ENCODE measurements at places on chromosomes 3 and 15. TPM values are rescaled to one million over a fixed set of nuclear protein-coding genes. Genes with fewer than 3 reads are reported as not detected.
A peak's percentile ranks its signal among the peaks of the same experiment; 100 is the strongest.

Gene ZNF502
- 2.2 TPM for total RNA-seq

Gene ULK4
- total RNA-seq, result 4.4 TPM

Gene MKRN2OS
- not detected for total RNA-seq

Gene EPHB3
- 19.4 TPM for total RNA-seq

Gene TOP2B
- 154 TPM for total RNA-seq

Gene SLC15A2
- 33.3 TPM for total RNA-seq

- no peak for DNase-seq
- H3K27ac ChIP-seq, result no peak overlapping the region
- H3K36me3 ChIP-seq, result no peaks in the 10 kb centered on the region
- no peaks in the 10 kb centered on the region for H3K27me3 ChIP-seq
- H3K4me1 ChIP-seq, result no peaks in the 10 kb centered on the region
These were observed 40.2 kb downstream of the GPR156 start for GRCh38 chr3:120244834-120245225.

DNA sequence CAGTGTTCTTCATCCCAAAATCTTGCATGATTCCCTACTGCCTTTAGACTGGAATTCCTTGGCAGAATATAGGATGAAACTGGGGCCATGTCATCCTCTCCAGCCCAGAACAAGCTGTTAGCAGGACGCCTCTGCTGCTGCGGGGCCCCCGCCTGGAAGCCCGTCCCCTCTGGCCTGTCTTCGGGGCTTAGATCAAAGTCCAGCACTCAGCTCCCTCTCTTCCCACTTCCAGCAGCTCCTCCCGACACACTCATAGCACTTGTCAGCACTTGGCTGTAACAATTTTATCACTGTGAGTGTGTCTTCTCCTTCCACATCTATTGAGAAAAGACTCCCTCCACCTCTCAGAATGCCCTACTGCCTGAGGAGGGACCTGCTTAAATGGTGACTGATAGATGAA, 112.0 kb upstream of the HACD2 start:
- H3K27me3 ChIP-seq, result no peaks in the 10 kb centered on the region
- no peak for DNase-seq
- H3K36me3 ChIP-seq, result no peaks in the 10 kb centered on the region
- no peaks in the 10 kb centered on the region for H3K4me1 ChIP-seq

DNA sequence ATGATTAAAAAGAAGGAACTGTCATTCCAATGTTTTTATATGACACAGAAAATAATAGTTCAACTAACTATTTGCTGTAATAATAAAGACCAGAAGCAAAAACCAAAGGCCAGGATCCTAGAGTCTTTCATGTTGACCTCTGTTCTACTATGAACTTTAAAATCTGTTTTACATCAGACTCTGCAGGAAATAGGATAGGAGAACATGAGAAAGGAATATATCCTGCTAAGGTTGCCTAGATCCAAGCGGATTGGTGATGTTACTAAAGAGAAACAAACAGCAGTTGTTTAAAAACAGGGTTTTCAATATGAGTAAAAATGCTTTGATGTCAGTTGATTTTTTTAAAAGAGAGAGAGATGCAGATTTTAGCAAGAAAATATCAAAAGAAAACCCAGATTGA, 549.6 kb downstream of the ZIC1 start:
- DNase-seq, result no peak
- no peak overlapping the region for H3K4me3 ChIP-seq
- no peaks in the 10 kb centered on the region for H3K4me1 ChIP-seq

- no peak overlapping the region for H3K4me3 ChIP-seq
- H3K4me1 ChIP-seq, result peaks cover 19% of the 10 kb centered on the region
- no peaks in the 10 kb centered on the region for H3K36me3 ChIP-seq
These were observed 40.5 kb upstream of the CMSS1 start for GRCh38 chr3:99777210-99777549.

GRCh38 chr3:89260721-89261120, 153.3 kb downstream of the EPHA3 start:
- no peaks in the 10 kb centered on the region for H3K27me3 ChIP-seq
- peaks cover 11% of the 10 kb centered on the region for H3K4me1 ChIP-seq
- DNase-seq, result peak; percentile 70
- no peak overlapping the region for H3K27ac ChIP-seq
- H3K4me3 ChIP-seq, result no peak overlapping the region

DNA sequence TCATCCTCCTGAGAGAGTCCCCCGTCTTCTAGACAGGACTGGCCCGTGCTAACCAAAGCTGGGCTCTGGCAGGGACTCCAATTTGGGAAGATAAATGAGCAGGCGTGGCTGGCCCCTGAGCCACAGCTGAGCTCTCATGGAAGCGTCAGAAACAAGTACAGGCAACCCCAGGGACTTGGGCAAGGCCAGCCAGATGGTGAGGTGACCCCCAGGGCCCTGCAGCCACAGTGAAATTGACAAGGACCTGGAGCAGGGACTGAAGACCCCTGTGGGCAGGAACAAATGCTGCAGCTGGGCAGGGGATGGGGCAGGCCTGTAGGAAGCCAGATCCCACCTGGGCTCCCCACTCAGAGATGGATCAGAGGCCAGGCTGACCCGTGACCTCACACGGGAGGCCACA, 32.8 kb upstream of the CGNL1 start:
- no peak overlapping the region for H3K4me3 ChIP-seq
- H3K27me3 ChIP-seq, result no peaks in the 10 kb centered on the region
- no peak for DNase-seq
- no peaks in the 10 kb centered on the region for H3K36me3 ChIP-seq

DNA sequence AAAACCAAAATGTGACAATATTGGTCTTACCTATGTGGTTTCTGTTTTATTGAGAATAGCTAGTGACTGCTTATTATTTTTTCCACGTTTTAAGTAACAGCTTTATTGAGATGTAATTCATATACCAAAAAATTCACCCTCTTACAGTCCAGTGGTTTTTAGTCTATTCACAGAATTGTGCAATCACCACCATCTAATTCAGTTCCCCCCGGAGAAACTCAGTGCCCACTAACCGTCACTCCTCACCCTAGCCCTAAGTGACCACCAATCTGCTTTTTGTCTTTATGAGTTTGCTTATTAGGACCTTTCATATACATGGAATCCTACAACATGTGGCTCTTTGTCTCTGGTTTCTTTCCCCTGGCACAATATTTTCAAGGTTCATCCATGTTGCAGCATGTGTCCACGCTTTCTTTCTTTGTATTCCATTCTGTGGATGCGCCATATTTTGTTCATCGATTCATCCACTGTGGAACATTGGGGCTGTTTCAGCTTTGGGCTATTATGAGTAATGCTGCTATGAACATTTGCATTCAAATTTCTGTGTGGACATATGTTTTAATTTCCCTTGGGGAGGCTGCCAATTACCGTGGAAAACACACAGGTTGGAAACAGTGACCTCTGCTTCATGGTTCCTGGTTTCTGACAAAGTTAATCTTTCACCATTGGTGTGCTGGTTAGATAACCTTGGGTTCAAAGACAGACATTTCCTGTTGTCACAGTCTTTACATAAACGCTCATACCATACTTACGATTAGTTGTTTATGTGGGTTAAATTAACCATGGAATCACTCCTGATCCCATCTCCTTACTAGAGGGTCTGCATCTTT, 3.2 kb upstream of the BCL2L10 start:
- no peaks in the 10 kb centered on the region for H3K27me3 ChIP-seq
- H3K4me3 ChIP-seq, result no peak overlapping the region
- DNase-seq, result no peak
- H3K36me3 ChIP-seq, result no peaks in the 10 kb centered on the region
- H3K27ac ChIP-seq, result no peak overlapping the region
- peaks cover 6% of the 10 kb centered on the region for H3K4me1 ChIP-seq

DNA sequence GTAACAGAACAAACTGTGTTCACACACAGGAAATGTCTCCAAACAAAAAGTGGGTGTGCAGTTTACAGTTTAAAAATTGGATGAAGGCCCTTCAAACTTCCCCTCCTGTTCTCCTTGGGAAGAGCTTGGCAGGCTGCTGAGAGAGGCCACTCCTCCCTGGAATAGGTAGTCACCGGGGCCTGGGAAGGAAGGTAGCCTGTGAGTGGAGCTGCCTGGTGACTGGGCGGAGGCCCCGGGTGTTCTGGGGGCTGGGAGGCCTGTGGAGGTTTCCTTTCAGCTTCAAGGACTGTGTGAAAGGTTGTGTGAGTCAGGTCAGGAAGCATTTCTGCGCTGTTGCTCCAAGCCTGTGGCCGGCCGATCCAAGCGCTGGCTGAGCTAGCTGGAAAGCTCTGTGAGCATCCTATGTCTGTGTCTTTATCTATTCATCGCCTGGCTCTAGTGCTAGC, 14.1 kb downstream of the SLCO3A1 start:
- no peak for DNase-seq
- no peak overlapping the region for H3K4me3 ChIP-seq
- no peak overlapping the region for H3K27ac ChIP-seq
- no peaks in the 10 kb centered on the region for H3K36me3 ChIP-seq
- H3K27me3 ChIP-seq, result no peaks in the 10 kb centered on the region
- no peaks in the 10 kb centered on the region for H3K4me1 ChIP-seq

DNA sequence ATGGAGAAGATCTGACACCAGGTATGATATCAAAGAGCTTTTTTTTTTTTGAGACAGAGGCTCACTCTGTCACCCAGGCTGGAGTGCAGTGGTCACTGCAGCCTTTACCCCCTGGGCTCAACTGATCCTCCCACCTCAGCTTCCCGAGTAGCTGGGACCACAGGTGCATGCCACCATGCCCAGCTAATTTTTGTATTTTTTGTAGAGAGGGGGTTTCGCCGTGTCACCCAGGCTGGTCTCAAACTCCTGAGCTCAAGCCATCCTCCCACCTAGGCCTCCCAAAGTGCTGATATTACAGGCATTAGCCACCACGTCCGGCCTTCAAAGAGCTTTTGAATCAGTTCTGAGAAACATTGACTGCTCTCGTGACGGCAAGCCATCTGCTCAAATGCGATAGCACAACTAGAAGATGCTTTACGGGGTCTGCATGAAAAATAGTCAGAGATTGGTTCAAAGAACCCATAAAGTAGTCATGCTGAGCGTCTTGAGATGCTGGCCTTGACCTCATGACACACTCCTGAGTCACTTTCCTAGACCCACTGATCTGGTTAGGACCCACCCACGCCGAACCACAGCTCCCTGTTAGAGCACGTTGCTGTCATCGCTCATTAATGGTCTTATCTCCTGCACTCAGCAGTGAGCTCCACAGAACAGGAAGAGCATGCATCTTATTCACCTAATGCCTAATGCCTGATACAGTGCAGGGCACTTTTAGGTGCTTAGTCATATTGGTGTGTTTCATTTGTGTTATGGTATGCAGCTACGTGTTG, 57.0 kb upstream of the NR2F2 start:
- no peak overlapping the region for H3K4me3 ChIP-seq
- DNase-seq, result peak; percentile 54
- H3K27me3 ChIP-seq, result no peaks in the 10 kb centered on the region
- H3K4me1 ChIP-seq, result peaks cover 25% of the 10 kb centered on the region
- H3K27ac ChIP-seq, result no peak overlapping the region
- no peaks in the 10 kb centered on the region for H3K36me3 ChIP-seq

GRCh38 chr3:45597581-45597980, 3.0 kb downstream of the LIMD1 start:
- DNase-seq, result no peak
- H3K36me3 ChIP-seq, result no peaks in the 10 kb centered on the region
- H3K4me3 ChIP-seq, result no peak overlapping the region
- no peak overlapping the region for H3K27ac ChIP-seq

- no peak overlapping the region for H3K4me3 ChIP-seq
- peak; percentile 11 for DNase-seq
- H3K36me3 ChIP-seq, result no peaks in the 10 kb centered on the region
- H3K4me1 ChIP-seq, result peaks cover 19% of the 10 kb centered on the region
These were observed 102.5 kb downstream of the SST start for GRCh38 chr3:187567661-187568121.

GRCh38 chr15:85752491-85752961, 42.2 kb downstream of the KLHL25 start:
- H3K36me3 ChIP-seq, result peaks cover 6% of the 10 kb centered on the region
- no peak overlapping the region for H3K27ac ChIP-seq
- no peaks in the 10 kb centered on the region for H3K4me1 ChIP-seq
- no peaks in the 10 kb centered on the region for H3K27me3 ChIP-seq

DNA sequence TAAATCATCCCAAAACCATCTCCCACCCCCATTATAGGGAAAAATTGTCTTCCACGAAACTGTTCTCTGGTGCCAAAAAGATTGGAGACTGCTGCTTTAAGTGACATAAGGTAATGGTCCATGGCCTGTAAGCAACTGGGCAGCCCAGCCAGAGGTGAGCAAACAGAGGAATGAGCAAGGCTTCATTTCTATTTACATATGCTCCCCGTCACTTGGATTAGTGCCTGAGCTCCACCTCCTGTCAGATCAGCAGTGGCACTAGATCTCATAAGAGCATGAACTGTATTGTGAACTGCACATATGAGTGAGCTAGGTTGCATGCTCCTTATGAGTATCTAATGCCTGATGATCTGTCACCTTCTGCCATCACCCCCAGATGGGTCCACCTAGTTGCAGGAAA, 1159.8 kb upstream of the ALCAM start:
- H3K4me3 ChIP-seq, result no peak overlapping the region
- no peak overlapping the region for H3K27ac ChIP-seq
- H3K27me3 ChIP-seq, result no peaks in the 10 kb centered on the region

DNA sequence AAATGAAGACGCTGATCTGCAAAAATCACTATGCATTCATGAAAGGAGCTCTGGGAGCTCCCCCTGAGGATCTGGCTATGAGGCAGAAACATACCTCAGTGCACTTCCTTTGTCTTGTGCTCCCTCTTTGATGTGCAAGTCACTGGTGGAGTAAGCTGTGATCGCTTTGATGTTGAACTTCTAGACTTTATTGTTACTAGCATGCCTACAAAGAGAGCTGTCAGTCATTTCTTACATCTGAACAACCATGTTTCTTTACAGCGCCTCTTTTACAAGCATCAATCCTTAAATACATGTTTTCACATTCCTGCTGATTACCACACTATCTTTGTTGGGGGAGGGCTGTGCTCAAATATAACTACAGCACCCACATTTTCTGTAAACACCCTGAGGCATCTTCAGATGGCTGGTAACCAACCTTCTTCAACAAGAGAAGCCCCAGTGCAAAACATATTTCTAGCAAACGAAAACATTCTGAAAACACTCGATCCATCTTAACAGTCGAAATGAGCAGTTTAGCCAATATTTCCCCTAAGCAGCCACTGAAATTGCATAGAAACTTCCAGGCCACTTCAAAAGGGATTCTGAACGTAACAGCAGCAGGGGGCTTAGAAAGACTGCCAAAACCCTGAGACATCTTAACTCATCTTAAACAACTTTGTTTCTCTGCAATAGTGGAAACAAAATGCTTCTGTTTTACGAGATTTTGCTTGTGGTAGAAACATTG, 101.9 kb upstream of the ICE2 start:
- no peak overlapping the region for H3K27ac ChIP-seq
- H3K27me3 ChIP-seq, result no peaks in the 10 kb centered on the region
- peaks cover 8% of the 10 kb centered on the region for H3K4me1 ChIP-seq

DNA sequence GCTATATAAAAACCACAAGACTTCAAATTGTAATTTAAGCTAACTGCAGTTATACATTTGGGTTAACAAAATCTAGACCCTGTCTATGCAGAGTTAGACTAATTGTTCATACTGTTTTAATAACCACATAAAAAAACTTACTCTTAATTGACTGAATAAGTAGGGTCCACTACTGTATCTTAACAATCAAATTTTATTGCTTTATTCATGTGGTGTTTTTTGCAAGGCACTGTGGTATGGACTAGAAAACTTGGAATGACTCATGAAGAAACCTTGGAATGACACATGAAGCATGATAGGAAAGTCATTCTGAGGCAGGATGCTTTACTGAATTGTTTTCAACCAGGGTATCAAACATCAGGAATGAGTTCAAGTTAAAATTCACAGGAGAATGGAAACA, 2.3 kb downstream of the SERP1 start:
- peaks cover 30% of the 10 kb centered on the region for H3K36me3 ChIP-seq
- peaks cover 18% of the 10 kb centered on the region for H3K4me1 ChIP-seq
- no peak overlapping the region for H3K27ac ChIP-seq
